ENCODE measurements at places on chromosomes 7 and 10.
A peak's percentile ranks its signal among the peaks of the same experiment; 100 is the strongest.

GRCh38 chr7:127908430-127909258 is 122.6 kb downstream of the LRRC4 start:
- no peak for DNase-seq

DNA sequence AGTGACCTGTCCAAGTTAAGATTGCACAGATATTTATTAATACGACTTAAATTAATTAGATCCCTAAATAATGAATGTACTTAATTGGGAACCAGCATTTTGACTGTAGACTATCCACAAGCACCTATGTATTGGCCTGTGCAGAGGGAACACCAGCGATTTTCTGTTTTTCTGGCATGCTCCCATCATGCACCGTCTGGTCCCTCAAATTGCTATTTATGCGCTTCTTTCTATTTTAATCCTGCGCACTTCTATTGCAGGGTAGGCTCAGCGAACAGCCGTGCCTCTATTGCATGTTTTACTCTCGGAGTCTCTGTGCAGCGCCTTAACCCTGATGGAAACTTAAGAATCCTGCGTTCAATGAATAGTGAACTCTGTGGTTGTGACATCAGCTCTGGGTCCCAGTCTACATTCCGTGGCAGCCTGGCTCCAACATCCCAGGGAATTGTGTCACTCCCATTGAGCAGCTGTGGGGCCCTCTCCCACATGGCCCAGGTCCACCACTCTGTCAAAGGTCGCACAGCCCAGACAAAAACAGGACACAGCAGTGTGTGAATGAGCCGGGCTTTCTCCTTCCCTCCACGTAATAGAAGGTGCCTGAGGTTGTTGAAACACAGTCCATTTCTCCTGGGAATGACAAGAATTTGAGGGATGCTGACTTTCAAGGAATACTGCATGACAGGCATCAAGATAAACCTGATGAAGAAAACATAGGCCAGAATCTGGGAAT is 239.7 kb upstream of the KLF6 start:
- DNase-seq = no peak

DNA sequence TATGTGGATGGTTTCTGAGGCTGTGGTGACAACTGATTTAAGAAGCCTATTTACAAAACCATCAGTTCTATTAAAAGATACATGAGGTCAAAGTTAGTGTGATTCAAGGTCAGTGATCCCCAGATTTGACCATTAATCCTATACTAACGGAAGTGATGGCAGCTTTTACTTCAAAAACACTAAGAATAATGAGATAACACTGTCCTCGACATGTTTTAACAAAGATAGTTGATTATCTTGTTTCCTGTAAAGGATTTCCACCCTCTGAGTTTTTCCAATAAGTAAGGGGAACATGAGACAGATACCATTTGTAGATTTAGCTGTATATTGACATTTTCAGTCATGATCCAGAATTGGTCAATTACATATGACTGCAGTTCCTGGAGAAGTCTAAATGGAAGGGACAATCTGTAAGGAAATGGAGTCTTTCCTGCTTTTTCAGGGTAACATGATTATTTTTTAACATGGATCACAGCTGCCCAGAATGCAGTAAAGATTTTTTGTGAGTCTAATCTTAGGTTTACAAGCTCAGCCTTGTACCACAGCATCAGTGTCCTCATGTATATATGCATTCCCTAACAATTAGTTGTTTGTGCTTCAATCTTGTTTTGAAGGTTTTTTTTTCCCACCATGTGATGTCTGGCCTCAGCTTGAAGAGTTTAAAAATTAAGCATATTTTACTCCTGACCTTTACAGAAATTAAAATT is 188.0 kb downstream of the PPP1R9A start:
- no peak for DNase-seq

GRCh38 chr7:132575982-132576720 is at the start of gene PLXNA4:
PLXNA4 (minus strand) TSS chr7:132576470; CDS start chr7:132508693, 67,777 bp downstream.
- peak; percentile 14 for DNase-seq

DNA sequence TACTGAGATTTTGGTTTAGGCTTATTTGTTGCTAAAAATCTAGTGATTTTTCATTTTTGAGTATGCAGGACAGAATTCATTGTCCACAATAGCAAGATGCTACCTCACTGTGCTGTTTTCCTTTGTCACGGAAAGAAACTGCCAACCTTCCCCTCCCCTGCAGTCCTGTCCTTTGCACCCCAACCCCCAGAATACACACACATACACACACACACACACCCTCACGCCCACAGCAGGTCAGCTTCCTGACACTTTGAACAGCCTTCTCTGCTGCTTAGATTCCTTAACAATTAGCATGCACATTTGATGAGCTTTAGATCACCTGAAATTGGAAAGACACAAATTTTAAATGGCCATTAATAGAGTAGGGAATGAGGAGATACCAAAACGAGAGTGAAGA is 32.1 kb downstream of the ARMC3 start:
- DNase-seq = no peak

GRCh38 chr10:61021926-61022325 is 77.9 kb upstream of the RHOBTB1 start:
- DNase-seq = no peak

DNA sequence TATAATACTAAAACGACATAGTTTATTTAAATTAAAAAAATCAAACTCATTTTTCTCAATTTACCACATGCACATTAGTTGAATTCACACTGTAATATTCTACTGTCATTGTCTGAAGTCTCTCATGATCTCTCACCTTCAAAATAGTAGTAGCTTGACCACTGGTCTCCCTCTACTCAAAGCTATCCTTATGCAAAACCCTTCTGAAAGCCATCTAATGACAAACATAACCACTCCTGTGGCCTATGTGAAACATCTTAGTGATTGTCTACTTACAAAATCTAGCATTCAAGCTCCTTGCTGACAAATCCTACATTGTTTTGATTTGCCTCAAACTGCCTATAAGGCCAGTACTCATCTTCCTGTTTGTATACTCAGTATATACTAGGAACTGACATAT is 606.0 kb upstream of the GHITM start:
- no peak for DNase-seq

DNA sequence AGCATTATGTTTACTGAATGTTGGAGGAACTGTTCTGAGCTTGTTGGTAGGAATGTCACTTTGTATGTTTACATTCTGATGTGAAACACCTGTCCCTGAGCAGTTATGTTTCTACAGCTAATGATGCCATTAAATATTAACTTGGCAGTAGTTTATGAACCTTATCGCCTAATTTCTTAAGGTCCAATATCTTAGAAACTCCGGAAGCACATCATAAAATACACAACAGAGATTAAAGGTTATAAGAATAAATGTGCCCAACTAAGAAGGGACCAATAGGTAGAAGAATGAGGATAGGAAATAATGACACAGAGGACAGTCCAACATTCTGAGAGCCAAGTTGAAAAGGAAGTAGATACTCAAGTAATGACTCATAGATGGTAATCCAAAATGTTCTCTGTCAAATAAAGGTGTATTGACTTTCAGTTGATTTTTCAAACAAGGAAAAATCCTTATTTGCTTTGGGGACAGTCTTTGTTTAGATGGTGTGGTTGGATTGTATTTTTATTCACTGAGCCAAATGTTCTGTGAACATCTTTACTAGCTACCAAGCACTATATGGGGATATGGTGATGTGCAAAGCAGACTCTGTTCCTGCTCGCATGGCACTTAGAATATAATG is 31.9 kb downstream of the LCOR start:
- no peak for DNase-seq

GRCh38 chr7:120054376-120055100 is 218.4 kb upstream of the KCND2 start:
- DNase-seq = no peak

- DNase-seq = no peak
These were observed 73.9 kb downstream of the VTI1A start for GRCh38 chr10:112520914-112521313.

- no peak for DNase-seq
These were observed 85.2 kb downstream of the HGF start for GRCh38 chr7:81684514-81685269.

DNA sequence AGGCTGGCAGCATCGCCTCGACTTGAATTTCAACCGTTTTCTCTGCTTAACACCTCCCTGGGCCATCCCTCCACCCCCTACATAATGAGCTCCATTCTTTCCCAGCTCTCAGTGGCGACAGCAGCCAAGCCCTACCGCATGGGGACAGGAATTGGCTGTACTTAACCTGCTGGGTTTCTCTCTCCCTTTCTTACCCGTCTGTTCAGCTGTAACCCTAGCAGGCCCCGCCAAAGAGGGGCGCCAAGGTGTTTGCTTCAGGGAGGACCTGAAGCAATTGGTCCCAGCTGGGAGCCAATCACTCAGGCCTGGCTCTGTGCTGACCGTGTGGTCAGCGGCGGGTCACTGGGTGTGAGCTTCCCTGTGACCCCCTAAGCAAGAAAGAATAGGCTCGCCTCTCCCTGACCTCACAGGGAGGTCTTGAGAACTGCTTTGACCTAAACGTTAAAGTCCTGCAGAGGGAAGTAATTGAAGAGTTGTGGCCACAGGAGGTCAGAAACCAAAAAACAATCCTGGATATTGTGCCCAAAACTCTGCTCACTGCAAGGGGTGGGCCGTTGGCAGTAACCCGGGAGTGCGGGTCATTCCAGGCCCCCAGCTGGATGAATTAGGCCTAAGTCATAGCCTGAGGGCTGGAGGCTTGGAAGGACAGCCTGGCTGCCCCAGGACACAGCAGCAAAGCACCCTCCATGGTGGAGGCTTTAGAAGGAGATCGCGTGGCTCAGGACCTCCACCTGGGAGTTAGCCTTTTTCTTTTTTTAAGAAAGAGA is 114.6 kb downstream of the ITIH5 start:
- DNase-seq = no peak

GRCh38 chr10:69817078-69817581 is 15.4 kb downstream of the COL13A1 start:
- no peak for DNase-seq

- no peak for DNase-seq
These were observed 30.0 kb upstream of the TRIL start for GRCh38 chr7:28988091-28988490.

- no peak for DNase-seq
These were observed 124.8 kb upstream of the CCDC6 start for GRCh38 chr10:60031183-60031582.

DNA sequence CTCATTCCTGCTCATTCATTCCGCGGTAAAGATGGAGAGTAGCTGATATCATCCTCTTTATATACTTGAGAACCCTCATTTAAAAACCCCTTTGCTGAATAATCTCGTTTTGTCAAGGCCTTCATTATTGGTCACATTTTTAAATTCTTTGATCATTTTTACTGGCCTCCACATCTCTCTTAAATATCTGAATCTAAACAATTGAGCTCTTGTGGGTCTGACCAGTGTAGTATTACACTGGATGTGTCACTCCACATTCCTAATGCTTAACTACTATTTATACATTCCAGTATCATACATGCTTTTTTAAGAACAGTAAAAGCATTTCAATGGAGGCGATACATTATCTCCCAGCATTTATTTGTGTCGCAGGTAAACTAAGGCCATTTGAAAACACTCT is 12.6 kb upstream of the PRPS1L1 start:
- DNase-seq = no peak

DNA sequence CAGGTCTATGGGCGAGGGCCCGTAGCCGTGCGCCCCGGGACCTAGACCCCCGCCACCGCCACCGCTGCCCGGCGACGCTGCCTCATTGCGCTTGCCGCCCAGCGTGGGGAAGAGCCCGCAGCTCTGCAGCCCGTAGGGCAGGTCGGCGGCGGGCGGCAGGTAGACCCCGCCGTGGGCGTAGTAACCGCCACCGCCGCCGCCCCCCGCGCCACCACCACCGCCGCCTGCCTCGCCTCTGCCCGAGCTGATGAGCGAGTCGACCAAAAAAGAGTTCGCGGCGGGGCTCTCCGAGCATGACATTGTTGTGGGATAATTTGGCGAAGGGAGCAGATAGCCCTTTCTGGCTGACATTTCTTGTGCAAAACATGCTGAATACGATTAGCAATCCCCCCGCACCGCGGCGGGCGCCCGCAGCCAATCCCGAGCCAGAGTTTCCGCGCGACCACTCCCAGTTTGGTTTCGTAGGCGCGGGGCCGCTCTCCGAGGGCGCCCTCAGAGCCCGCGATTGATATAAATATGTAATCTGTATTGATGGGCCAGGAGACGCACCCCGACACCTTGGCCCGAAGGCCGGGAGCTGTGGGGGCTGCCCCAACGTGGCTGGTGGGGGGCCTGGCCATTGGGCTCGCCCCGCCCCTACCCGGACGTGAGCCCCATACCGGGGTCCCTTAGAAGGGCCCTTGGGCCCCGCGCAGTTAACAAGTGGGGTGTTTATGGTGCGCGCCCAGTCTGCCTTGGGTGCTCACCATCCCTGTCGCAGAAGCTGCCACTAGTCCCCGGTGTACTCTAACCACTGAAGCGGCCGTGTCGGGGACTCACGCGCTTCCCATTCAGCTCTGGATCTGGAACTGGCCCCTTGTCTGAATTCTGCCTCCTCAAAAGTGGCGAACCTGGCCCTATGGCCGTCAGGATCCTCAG is at the start of gene HOXA10:
HOXA10 (minus strand) TSS at position 365 of the 918 bp plus-strand sequence; CDS start at position 351, 14 bp downstream.
- DNase-seq = no peak

DNA sequence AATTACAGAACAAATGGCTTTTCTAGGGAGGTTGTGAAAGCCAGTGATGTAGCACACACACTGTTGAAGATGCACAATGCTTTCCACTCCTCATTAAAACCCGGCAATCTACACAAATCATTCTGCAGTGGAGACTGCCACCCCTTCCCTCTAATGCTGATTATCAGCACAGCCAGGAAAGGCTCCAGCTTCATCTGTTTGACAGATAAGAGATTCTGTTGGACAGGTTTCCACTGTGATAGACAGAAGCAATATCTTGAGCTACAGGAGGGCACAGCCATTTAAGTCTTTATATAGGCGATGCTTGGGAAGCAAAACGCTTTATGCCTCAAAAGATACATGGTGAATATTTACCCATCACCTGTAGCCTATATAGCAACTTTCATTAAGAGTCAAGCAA is 555.6 kb downstream of the GLRX3 start:
- no peak for DNase-seq

GRCh38 chr10:106384496-106384895 is 780.0 kb downstream of the SORCS1 start:
- no peak for DNase-seq

DNA sequence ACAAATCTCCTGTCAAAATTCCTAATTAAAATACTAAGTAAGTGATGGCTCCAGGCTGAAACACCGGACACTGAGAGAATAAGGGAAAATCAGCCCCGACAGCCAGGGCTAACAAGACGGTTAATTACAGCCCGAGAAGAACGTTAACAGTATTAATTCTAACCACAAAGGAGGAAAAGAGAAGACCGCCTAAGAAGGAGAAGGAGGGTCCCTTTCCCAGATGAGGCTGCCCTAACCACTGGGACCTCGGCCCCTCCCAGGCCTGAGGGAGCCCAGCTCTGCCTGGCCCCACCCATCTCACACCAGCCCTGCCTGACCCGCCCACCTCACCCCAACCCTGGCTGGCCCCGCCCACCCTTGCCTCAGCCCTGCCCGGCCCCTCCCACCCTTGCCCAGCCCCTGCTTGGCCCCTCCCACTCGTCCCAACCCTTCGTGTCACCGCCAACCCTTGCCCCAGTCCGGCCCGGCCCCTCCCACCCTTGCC is 51.3 kb downstream of the PWWP2B start:
- peak; percentile 71 for DNase-seq

Data from activated naive CD8-positive, alpha-beta T cell treated with anti-CD3 and anti-CD28 coated beads for 36 hours (primary cell).